ENCODE measurements at places on chromosomes 5 and 9.

- no peak for DNase-seq
Observed at GRCh38 chr5:61332358-61332749, 296 bp downstream of the ZSWIM6 start.

DNA sequence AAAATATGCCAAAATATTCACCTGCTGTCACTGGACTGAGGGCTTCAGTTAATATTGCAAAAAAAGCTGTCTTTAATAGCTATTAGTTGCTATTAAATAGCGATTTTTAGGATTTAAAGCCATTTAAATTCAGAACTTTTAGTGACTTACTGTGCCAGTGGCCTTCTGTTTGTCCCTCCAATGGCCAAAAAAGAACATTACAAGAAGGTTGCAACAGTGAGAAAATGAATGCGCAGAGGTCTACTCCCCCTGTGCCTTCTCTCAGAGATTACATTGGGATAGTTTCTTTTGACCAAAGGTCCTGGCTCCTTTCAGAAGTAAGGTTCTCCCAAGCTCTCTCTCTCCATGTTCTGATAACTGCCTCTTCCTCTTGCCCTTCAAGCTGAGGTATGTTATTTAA is 930.3 kb upstream of the ARRDC3 start:
- no peak for DNase-seq

DNA sequence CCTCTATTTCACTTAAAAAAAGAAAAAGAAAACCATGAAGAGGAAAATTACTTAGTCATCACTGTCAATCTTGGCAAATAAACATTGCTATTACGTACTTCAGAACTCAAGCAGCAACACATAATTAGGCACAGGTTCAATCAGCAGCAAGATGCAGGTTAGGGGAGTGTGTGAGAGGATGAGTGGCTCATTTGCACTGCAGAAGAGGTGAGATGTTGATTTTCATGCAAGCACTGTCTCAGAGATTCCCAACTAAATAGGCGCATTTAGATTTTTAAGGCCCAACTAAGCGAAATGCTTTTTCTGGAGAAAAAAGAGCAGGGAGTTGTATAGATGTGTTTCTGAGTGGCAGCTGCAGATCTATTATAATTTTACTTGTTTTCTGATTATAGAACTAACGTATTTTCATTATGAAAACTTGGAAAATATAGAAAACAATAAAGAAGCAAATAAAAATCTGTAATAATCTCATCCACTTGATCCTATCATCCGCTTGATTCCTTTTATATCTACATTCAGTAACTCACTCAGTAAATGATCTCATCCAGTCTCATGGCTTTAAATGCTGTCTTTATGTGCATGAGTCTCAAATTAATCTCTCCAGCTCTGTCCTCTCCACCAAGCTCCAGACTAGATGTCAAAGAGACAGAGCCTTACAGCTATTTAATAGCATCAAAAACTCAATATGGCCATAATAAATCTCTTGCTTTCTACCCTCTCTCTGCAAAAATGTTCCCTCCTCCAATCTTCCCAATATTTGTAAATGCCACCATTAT is 162.5 kb downstream of the ZNF462 start:
- no peak for DNase-seq

- no peak for DNase-seq
Observed at GRCh38 chr5:43567967-43568366, 11.1 kb upstream of the PAIP1 start.

DNA sequence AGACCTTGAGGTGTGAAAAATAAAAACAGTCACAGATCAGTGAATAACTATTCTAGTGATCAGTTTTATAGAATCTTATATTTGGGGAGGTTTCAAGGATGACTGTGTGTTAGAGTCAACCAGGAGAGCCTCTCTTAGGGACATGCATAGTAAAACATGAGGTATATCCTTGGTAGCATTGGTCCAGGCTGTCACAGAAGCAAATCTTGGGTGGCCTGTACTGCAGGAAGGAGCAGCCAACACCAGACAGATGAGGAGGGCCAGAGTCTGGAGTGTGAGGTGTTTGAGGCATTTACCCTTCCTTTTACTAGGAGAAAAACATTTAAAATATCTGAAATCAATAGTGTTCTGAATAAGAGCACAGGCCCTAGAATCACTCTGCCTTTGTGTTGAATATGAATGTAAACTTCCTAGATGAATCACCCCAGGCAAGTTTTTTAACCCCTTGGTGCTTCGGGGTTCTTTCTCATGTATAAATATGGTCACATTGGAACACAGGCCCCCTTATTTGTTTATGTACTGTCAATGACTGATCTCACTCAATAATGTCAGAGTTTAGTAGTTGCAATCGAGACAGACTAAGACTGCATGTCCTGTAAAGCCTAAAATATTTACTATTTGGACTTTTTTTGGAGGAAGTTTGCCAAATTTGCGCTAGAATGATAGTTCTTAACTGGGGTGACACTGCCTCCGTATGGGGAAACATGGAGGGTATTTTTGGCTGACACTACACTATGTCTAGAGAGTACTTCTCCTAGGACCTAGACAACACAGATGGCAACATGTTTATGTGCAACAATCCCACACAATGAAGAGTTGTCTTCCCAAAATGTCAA is 416.5 kb upstream of the POU5F2 start:
- DNase-seq: no peak

- DNase-seq: no peak
Observed at GRCh38 chr9:78525986-78526560, 229.1 kb downstream of the PSAT1 start.

All from K562 (cell line).